ENCODE measurements at places on chromosomes 6 and 20.

GRCh38 chr6:146281651-146282362 is 252.9 kb downstream of the GRM1 start:
- no peak overlapping the region for H3K27ac ChIP-seq
- no peaks in the 10 kb centered on the region for H3K36me3 ChIP-seq
- H3K27me3 ChIP-seq: no peaks in the 10 kb centered on the region
- no peak overlapping the region for H3K4me3 ChIP-seq
- no peak for DNase-seq

DNA sequence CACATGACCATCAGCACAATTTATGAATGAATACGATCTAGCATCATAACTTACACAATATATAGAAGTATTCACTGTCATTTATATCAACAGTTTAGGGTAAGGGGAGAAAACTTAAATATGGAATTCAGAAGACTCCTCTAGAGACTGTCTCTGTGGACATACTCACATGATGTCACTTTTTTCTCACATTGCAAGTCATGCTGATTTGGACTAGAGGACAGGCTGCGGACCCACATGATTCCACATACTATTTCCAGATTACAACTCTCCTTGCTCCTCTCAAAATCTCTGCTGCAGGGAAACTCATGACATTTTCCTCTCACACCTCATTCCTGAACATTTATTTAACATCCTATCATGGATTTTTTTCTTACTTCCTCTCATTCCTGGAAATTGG is 13.4 kb downstream of the CRISP1 start:
- DNase-seq: no peak
- H3K27ac ChIP-seq: no peak overlapping the region
- no peaks in the 10 kb centered on the region for H3K36me3 ChIP-seq
- peaks cover 4% of the 10 kb centered on the region for H3K27me3 ChIP-seq

DNA sequence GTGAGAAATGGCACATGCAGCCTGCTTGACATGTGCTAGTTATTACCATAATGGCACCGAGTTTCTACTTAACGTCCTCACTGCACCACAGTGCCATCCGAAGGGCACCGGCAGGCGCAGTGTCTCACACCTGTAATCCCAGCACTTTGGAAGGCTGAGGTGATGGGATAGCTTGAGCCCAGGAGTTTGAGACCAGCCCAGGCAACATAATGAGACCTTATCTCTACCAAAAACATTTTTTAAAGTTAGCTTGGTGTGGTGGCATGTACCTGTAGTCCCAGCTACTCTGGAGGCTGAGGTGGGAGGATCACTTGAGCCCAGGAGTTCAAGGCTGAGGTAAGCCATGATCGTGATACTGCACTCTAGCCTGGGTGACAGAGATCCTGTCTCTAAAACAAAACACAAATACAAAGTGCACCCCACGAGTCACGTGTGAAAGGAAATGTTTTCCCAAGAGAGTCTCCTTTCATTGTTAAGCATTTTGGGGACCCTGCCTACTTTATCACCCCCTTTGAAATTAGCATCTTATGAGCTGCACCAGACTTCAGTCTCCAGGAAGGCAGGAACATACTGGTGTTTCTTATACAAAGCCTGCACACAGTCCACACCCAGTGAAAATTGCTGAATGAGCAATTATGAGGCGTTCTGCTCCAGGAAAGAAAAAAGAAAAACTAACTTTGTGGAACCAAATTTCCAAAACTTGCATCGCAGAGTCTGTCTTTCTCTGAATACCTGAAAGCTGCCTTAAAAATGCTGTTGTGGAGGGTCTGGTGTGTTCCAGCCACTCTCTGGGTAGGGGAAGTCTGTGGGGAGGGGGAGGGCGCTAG is 47.1 kb upstream of the FOXQ1 start:
- no peaks in the 10 kb centered on the region for H3K27me3 ChIP-seq
- H3K27ac ChIP-seq: no peak overlapping the region
- no peaks in the 10 kb centered on the region for H3K4me1 ChIP-seq
- no peaks in the 10 kb centered on the region for H3K36me3 ChIP-seq
- DNase-seq: no peak

GRCh38 chr6:28525496-28526039 is at the start of gene GPX5:
GPX5 (plus strand) TSS chr6:28525881; CDS start chr6:28526014, 133 bp downstream.
- DNase-seq: no peak
- no peaks in the 10 kb centered on the region for H3K36me3 ChIP-seq
- H3K27me3 ChIP-seq: no peaks in the 10 kb centered on the region
- H3K4me3 ChIP-seq: no peak within 1 kb of the TSS
- no peaks in the 10 kb centered on the region for H3K4me1 ChIP-seq
- no peak within 1 kb of the TSS for H3K27ac ChIP-seq

DNA sequence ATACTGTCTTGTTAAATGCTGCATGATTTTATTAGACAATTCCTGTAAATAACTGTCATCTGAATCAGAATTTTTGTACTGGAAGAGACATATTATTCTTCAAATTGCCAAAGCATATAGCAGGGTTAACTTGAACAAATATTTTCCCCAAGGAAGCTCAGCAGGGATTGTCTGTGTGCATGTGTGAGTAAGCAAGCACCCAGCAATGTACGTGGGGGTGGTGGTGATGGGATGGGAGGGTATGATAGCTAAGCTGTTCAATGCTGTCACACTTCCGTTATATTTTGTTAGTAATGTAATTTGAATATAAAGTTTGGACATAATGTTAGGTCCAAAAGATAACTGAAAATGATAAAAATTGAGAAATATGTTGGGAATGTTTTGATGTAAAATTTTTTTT is 118.1 kb downstream of the MYB start:
- H3K36me3 ChIP-seq: no peaks in the 10 kb centered on the region
- H3K27me3 ChIP-seq: no peaks in the 10 kb centered on the region
- H3K4me1 ChIP-seq: no peaks in the 10 kb centered on the region

DNA sequence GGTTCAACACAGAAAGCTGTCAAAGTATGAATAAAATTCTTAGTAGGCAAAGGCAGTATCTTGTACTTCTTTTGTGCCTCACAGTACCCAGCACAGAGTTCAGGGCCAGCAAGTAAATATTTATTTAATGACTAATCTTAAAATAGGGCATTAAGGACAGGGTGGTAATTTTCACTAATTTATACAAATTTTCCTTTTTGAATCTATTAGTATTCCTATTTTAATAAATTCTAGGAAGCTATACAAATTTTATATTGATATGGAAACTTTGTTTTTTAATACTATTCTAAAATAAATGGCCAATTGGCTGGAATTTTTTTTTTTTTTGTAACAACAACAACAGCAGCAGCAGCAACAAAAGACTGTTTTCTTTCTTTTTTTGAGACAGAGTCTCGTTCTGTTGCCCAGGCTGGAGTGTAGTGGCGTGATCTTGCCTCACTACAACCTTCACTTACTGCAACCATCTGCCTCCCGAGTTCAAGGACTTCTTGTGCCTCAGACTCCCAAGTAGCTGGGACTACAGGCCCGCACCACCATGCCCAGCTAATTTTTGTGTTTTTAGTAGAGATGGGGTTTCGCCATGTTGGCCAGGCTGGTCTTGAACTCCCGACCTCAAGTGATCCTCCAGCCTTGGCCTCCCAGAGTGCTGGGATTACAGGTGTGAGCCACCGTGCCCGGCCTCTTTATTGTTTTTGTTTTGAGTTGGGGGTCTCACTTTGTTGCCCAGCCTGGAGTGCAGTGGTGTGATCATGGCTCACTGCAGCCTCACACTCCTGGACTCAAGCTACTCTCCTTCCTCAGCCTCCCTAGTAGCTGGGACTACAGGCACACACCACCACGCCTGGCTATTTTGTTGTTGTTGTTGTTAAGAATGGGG is 85.2 kb downstream of the FKBP5 start:
- DNase-seq: no peak
- no peaks in the 10 kb centered on the region for H3K36me3 ChIP-seq
- H3K27me3 ChIP-seq: no peaks in the 10 kb centered on the region
- no peak overlapping the region for H3K4me3 ChIP-seq

- no peak overlapping the region for H3K4me3 ChIP-seq
- H3K4me1 ChIP-seq: no peaks in the 10 kb centered on the region
- DNase-seq: no peak
- H3K27ac ChIP-seq: no peak overlapping the region
- no peaks in the 10 kb centered on the region for H3K36me3 ChIP-seq
Observed at GRCh38 chr20:46073443-46073842, 16.3 kb downstream of the NCOA5 start.

GRCh38 chr20:1894951-1895673 is at the start of gene SIRPA:
SIRPA (plus strand) TSS chr20:1895407; CDS start chr20:1895448, 41 bp downstream.
- no peak for DNase-seq
- H3K36me3 ChIP-seq: no peaks in the 10 kb centered on the region
- peak within 1 kb of the TSS; percentile 82 for H3K4me3 ChIP-seq
- no peaks in the 10 kb centered on the region for H3K27me3 ChIP-seq
- no peaks in the 10 kb centered on the region for H3K4me1 ChIP-seq

DNA sequence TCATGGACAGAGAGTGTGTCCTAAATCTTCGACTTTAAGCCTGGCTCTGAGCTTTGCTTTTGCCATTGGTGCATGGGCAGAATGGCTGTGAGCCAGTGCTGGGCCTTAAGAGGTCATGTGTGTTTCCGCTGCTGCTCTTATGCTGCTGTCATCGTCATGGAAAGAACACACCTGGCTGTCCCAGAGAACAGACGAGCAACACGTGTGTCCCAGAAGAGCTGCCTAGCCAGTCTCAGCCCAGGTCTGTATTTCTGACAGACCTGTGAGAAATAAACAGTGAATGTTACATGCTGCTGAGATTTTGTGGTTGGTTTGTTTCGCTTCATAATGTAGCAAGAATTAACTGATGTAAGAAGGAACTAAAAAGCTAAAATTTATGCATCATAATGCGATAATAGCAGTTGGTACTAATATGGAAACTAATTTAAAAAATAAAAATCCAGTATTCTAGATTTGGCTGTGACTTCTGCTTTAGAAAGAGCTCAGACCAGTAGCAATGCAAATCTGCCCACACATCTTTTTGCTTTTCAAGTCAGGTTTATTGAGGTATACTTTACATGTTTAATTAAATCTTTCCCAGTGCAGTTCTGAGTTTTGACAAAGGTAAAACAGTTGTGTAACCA is 11.5 kb upstream of the SCP2D1 start:
- no peak overlapping the region for H3K27ac ChIP-seq
- no peaks in the 10 kb centered on the region for H3K36me3 ChIP-seq
- no peaks in the 10 kb centered on the region for H3K27me3 ChIP-seq

DNA sequence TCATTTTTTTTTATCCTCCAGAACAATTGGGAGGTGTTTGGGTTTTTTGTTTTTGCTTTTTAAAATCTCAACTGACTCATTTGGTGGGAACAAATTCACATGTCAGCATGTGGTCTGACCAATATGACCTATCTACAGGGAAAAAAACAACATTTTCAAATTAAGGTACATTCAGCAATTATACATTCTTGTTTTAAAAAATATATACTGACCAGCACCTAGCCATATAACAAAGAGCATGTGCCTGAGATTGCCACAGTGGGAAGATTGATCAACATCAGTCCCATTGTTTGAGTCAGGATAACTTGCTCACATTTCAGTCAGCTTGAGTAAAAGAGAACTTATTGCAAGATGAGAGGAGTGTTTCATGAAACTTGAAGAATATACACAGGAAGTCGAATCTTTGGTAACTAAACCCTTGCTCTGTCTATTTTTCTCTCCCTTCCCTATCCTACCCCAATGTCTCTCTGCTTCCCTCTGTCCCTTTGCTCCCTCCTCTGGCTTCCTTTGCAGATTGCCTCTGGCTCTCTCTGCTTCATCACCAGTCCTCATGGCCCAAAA is 163.2 kb upstream of the TAB2 start:
- no peaks in the 10 kb centered on the region for H3K27me3 ChIP-seq
- no peaks in the 10 kb centered on the region for H3K36me3 ChIP-seq
- H3K27ac ChIP-seq: no peak overlapping the region
- H3K4me3 ChIP-seq: no peak overlapping the region
- H3K4me1 ChIP-seq: no peaks in the 10 kb centered on the region

GRCh38 chr20:58133020-58133808 is 95.2 kb downstream of the ANKRD60 start:
- peaks cover 2% of the 10 kb centered on the region for H3K4me1 ChIP-seq
- no peak overlapping the region for H3K27ac ChIP-seq
- no peak overlapping the region for H3K4me3 ChIP-seq
- no peak for DNase-seq
- no peaks in the 10 kb centered on the region for H3K36me3 ChIP-seq

GRCh38 chr20:60341062-60341461 is 382.8 kb downstream of the CDH26 start:
- H3K36me3 ChIP-seq: no peaks in the 10 kb centered on the region
- no peaks in the 10 kb centered on the region for H3K27me3 ChIP-seq
- DNase-seq: no peak
- H3K27ac ChIP-seq: no peak overlapping the region
- H3K4me1 ChIP-seq: no peaks in the 10 kb centered on the region

- no peak for DNase-seq
- no peaks in the 10 kb centered on the region for H3K27me3 ChIP-seq
- no peak overlapping the region for H3K4me3 ChIP-seq
- no peak overlapping the region for H3K27ac ChIP-seq
- H3K36me3 ChIP-seq: no peaks in the 10 kb centered on the region
- H3K4me1 ChIP-seq: no peaks in the 10 kb centered on the region
Observed at GRCh38 chr6:79420054-79420453, 117.2 kb downstream of the LCA5 start.

GRCh38 chr6:99362678-99363268 is 13.3 kb upstream of the FAXC start:
- H3K36me3 ChIP-seq: no peaks in the 10 kb centered on the region
- H3K4me1 ChIP-seq: no peaks in the 10 kb centered on the region
- H3K4me3 ChIP-seq: no peak overlapping the region
- H3K27me3 ChIP-seq: no peaks in the 10 kb centered on the region
- H3K27ac ChIP-seq: no peak overlapping the region

DNA sequence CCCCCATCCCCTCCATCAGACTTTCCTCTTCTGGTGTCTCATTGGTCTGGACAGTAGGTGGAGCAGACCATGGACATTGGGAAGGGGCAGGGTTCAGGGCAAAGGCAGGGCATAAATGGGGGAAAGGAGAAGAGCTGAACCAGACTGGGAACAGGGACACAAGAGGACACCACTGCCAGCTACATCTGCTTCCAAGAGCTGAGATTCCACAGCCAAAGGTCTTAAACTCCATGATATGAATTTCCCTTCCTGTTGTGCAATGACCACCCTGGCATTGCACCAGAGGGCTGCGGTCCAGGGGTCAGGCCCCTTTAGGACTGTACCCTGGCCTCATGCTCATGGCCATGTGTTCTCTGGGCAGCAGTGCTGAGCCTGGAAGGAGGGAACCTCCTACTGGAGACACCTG is 137.9 kb downstream of the MAFB start:
- no peaks in the 10 kb centered on the region for H3K27me3 ChIP-seq
- no peak overlapping the region for H3K4me3 ChIP-seq
- H3K36me3 ChIP-seq: no peaks in the 10 kb centered on the region
- H3K4me1 ChIP-seq: no peaks in the 10 kb centered on the region
- H3K27ac ChIP-seq: no peak overlapping the region
- no peak for DNase-seq

- no peaks in the 10 kb centered on the region for H3K36me3 ChIP-seq
- H3K27me3 ChIP-seq: no peaks in the 10 kb centered on the region
- H3K4me3 ChIP-seq: no peak overlapping the region
- no peak overlapping the region for H3K27ac ChIP-seq
Observed at GRCh38 chr6:35305117-35305516, 7.5 kb downstream of the DEF6 start.

GRCh38 chr6:97113170-97113569 is 169.8 kb downstream of the MMS22L start:
- no peaks in the 10 kb centered on the region for H3K27me3 ChIP-seq
- no peak for DNase-seq
- no peaks in the 10 kb centered on the region for H3K4me1 ChIP-seq
- H3K36me3 ChIP-seq: no peaks in the 10 kb centered on the region
